ENCODE measurements at places on chromosomes 3 and 15.
A peak's percentile ranks its signal among the peaks of the same experiment; 100 is the strongest.

DNA sequence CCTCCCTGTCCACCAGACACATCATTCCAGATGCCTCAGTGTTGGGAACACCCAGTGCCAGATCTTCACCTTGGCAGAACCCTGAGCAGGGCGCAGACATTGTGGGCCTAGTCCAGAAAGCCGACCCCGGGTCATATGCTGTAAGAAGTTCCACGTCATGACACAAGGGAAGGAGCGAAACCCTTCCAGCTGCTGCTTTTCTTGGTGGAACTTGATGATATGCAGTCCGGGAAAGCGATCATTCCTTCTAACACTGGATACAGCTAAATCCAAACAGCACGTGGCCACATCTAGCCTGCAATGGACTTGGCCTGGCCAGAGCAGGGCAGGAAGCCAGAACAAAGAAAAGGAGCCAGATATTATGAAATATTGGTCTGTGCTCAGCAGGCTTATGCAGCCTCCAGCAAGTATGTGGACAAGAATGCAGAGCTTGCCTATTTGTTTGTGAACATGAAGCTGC, 22.0 kb downstream of the GASK1A start:
- peak; percentile 87 for DNase-seq

GRCh38 chr3:197613199-197613598, 57.4 kb upstream of the BDH1 start:
- DNase-seq = no peak

- DNase-seq = no peak
Measured at GRCh38 chr3:196611761-196612483, 27.6 kb upstream of the NRROS start.

- DNase-seq = no peak
Measured at GRCh38 chr15:31332020-31332680, 5.5 kb downstream of the KLF13 start.

DNA sequence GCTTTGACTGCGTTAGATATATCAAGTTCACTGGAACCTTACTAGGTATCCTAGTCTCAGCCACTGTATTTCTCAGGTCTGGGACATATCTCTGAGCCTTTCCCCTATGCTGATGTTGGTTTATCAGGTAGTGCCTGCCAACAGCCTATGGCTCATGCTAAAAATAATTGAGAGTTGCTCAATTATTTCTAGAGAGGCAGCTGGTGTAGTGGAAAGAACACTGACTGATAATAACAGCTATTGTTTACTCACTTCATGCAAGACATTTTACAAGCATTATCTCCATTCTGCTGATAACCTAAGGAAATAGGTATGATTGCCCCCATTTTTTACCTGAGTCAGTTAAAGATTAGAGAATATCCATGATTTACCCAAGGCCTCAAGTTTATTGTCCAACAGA, 231.4 kb downstream of the LRRN1 start:
- DNase-seq = no peak

- no peak for DNase-seq
Measured at GRCh38 chr3:16932877-16933276, 48.1 kb downstream of the PLCL2 start.

GRCh38 chr3:17373304-17373703, 369.1 kb downstream of the TBC1D5 start:
- DNase-seq = no peak
